ENCODE measurements at places on chromosomes 7 and 10. TPM values are rescaled to one million over a fixed set of nuclear protein-coding genes. Genes with fewer than 3 reads are reported as not detected.
A peak's percentile ranks its signal among the peaks of the same experiment; 100 is the strongest.

DNA sequence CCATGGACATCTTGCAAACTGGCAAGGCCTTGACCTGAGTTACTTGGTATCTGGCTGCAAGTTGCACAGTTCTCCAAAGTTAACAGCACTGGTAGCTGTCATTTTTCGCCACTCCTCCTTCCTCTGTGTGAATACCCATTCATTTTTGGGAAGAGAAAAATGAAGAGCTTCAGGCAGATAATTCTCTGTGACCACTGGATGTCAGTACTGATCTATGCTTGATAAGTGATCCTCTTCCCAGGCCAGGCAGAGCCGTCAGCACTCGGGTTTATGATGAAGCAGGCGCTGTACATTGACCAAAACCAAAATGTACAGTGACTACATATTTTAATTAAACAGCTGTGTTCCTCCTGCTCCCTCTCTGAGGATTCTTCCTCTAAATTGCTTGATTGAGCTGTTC is 55.9 kb upstream of the PDZD8 start:
- no peak for DNase-seq

- DNase-seq, result no peak
Measured at GRCh38 chr7:74212661-74213060, 2.9 kb downstream of the LAT2 start.

- peak; percentile 80 for DNase-seq
Measured at GRCh38 chr10:19046679-19047078, 1.9 kb upstream of the MALRD1 start.

DNA sequence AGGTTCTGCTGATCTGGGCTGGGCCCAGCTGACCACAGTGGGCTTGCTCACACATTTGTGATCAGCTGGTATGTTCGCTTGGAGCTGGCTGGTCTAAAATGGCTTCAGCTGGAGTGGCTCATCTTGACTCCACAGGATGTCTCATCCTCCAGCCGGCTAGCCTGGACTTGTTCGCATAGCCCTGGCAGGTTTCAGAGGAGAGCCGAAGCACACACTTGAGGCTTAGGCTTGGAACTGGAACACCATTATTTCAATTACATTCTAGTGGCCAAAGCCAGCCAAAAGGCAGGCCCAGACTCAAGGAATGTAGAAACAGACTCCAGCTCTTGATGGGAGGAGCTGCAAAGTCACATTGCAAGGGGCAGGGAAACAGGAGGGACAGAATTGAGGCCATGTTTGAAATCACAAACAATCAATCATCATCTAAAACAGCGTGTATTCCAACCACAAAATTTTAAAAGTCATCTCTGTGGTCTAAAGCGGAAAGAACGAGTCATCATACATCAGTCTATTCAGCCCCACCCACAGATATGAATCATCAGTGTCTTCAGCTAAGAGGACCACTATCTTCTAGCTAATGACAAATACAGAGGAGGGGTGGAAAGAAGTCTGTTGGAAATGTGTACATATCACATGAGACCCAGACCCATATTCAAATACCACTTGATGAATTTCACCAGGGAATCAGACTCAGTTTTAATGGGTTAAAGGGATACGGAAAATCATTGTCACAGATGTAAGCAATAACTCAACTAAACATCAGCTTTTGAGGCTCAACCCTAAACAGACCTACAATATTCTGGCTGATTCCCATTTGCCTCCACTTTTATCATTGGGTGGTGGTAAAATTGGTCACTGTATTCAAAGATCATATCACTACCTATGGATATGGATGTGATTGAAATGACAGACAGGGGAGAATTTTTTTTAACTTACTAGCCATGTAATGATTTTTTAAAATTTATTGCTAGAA is 139.0 kb upstream of the MKLN1 start:
- no peak for DNase-seq

GRCh38 chr10:98675902-98676301 is 229.2 kb upstream of the HPS1 start:
- no peak for DNase-seq

DNA sequence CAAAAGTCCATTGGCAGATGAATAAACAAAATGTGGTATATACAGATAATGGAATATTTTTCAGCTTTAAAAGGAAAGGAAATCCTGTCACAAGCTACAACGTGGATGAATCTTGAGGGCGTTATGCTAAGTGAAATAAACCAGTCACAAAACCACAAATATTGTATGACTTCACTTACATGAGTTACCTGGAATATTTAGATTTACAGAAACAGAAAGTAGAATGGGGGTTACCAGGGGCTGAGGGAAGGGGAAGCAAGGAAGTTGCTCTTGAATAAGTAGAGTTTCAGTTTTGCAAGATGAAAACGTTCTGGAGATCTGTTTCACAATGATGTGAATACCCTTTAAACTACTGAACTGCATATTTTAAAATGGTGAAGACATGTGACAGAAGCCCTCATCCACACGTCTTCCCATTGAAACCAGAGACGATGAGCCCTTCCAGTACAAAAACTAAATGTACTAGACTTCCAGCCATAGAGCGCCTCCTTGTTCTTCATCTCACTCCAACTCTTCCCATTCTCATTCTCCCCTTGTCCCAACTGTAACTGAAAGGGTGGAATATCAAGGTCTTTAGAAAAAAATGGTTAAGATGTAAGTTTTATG is 62.4 kb downstream of the MICU1 start:
- no peak for DNase-seq

- no peak for DNase-seq
Measured at GRCh38 chr7:93877742-93878141, 12.8 kb downstream of the TFPI2 start.

CRYGN gene
- total RNA-seq, result not detected

TRPV5 gene
- total RNA-seq, result 0.18 TPM

DGKB gene
- 0.41 TPM for total RNA-seq

CLDN4 gene
- total RNA-seq, result 1,331 TPM

GRM3 gene
- not detected for total RNA-seq

CPXM2 gene
- not detected for total RNA-seq

LRIT1 gene
- not detected for total RNA-seq

RTKN2 gene
- total RNA-seq, result 3.7 TPM

FAM25G gene
- total RNA-seq, result not detected

LIPF gene
- total RNA-seq, result not detected

VPS37D gene
- 0.73 TPM for total RNA-seq

SLC13A4 gene
- total RNA-seq, result not detected

AZGP1 gene
- total RNA-seq, result 43.2 TPM

All from HT-29 (cell line).